ENCODE measurements at places on chromosomes 7 and 10.

GRCh38 chr7:131467788-131468187 is 88.6 kb downstream of the PODXL start:
- no peak for DNase-seq

DNA sequence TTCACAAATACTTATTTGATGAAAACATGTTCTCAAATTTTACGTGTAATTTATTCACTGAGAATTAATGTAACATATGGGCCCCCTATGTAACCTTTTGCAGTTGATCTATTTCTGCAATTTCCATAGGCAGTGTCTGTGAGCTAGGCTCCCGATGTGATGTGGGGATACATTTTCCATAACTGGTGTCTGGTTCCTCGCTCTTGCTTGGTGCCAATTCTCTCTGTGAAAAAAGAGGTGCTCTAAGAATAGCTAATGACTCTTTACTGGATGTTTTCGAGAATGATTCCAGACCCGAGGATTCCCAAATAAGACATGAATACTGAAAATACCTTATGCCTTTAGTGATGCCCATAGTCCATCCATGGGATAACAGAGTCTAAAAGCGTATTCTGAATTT is 286.7 kb upstream of the FZD8 start:
- no peak for DNase-seq

- peak; percentile 88 for DNase-seq
Observed at GRCh38 chr7:94060752-94061151, 56.6 kb upstream of the BET1 start.

DNA sequence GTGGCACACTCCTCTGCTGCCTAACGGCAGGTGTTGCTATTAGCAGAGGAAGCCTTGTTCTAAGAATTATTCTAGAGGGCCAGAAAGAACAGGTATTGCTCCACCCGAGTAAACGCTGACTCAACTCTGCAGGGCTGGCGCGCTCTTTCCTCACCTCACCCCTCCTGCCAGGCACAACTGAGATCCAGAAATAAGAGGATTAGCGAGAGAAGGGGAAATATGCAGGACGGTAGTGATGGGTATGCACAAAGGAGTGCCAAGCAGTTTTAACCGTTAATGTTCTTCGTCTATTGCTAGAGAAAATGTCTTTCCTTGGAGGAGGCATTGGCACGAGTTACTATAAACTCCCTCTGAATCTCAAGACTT is 369 bp upstream of the SCIN start:
- DNase-seq: peak; percentile 17

- DNase-seq: peak; percentile 28
Observed at GRCh38 chr7:27097686-27098577, 2.1 kb upstream of the HOXA1 start.

- DNase-seq: no peak
Observed at GRCh38 chr7:88866265-88866863, 70.8 kb upstream of the TEX47 start.

- DNase-seq: peak; percentile 46
Observed at GRCh38 chr7:24936121-24936824, 43.7 kb downstream of the OSBPL3 start.

DNA sequence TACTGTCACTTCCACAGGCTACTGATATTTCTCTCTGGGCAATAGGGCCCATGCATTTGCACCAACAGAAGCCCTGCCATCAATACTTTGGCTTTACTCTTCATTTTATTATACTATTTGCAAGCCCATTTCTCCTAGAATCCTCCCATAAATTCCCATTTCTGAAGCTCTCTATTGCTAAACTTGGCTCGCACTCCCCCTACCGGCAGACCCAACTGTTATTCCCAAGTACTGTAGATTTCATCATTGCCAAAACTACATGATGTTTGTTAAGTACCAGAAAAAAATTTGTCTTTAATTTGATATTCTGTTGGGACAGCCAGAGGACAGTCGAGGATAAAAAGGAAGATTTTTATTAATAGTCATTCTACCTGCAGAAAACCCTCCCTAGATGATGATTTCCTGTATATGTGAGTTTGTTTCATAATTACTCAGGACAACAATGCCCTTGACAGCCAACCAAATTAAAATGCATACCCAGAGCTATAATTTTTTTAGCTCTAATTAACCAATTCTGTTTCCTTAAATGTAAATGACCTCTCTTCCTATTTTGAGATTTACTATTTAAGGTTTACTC is 298.6 kb downstream of the REEP3 start:
- peak; percentile 68 for DNase-seq

DNA sequence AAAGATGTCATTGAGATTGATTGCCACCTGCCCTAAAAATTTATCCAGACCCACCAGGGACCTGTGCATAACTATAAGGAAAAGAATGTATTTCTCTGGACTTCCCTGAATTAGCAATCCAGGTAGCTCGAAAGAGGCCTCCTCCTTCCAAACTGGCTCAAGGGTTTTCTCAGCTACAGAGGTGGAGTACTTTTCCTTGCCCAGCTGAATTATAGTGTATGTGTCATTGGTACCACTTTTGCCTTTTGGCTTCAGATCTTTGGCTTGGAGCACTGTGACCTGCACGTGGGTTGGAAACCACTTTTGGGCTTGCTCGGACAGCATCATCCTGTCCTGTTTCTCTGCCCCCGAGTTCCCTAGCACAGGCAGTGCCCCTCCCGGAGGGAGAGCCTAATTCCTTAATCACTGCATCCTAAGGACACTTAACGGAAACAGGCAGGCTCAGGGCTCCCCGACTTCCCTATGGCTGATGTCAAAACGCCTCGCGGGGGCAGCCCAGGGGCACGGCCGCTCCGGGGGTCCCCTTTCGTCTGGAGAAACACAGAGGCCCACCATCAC is 825 bp downstream of the RAB11FIP2 start:
- peak; percentile 56 for DNase-seq

GRCh38 chr7:867406-868188 is 8.8 kb upstream of the GET4 start:
- DNase-seq: no peak

GRCh38 chr7:156494960-156495359 is 145.6 kb upstream of the RNF32 start:
- DNase-seq: no peak

DNA sequence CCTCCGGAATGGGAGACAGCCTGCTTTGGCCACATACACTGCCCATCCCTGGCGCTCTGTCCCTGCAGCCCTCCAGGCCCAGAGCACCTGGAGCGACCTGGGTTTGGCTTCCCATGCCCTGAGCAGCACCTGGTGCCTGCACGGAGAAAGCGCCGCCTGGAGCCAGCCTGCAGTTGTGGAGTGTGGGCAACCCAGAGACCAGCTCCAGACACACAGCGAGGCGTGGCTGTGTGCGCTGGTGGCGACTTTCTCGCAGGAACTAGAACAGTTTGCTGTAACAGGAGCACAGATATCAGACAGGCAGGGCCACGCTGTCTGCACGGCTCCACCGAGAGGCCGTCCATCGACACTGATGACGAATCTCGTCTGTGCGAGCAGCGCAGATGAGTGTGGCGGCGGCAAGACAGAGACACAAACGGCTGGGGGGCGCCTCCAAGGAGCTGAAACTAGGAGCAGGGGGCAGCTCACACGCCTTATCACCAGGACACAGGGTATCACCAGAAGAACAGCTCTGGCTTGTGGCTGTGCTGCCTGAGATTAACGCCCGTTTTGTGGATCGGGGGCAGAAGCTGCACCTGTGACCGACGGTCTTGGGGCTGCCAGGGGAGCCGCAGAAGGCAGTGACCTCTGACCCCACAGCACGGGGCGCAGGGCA is 275.3 kb downstream of the DNAJB6 start:
- no peak for DNase-seq

- no peak for DNase-seq
Observed at GRCh38 chr7:77409005-77409738, 7.0 kb downstream of the GSAP start.

- DNase-seq: no peak
Observed at GRCh38 chr10:62620491-62620890, 184.0 kb upstream of the ADO start.

GRCh38 chr7:114647518-114647917 is 232.9 kb downstream of the FOXP2 start:
- no peak for DNase-seq

DNA sequence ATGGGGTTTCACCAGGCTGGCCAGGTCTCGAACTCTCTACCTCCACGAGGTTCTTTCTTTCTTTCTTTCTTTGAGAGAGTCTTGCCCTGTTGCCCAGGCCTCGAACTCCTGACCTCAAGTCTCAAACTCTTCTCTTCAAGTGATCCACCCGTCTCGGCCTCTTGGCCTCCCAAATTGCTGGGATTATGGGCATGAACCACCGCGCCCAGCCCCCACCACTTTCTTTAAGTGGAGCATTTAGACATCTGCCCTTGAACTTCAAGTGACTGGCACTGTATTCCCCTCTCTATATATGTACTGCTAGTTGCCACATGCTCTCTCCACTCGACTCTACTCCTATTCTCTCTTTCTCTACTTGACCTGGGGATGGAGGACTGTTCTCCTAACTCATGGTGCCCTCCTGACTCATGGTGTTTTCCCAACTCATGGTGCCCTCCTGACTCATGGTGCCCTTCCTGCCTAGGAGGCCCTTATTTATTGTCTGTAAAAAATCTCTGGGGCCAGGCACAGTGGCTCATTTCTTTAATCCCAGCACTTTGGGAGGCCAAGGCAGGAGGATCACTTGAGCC is 19.3 kb upstream of the ACHE start:
- no peak for DNase-seq

GRCh38 chr7:46695051-46695708 is 774.1 kb upstream of the IGFBP3 start:
- DNase-seq: no peak

- DNase-seq: no peak
Observed at GRCh38 chr10:29240986-29241660, 47.7 kb upstream of the LYZL1 start.

- no peak for DNase-seq
Observed at GRCh38 chr10:21649454-21649872, 115.4 kb downstream of the MLLT10 start.

GRCh38 chr10:3831608-3832007 is 46.6 kb upstream of the KLF6 start:
- DNase-seq: no peak

DNA sequence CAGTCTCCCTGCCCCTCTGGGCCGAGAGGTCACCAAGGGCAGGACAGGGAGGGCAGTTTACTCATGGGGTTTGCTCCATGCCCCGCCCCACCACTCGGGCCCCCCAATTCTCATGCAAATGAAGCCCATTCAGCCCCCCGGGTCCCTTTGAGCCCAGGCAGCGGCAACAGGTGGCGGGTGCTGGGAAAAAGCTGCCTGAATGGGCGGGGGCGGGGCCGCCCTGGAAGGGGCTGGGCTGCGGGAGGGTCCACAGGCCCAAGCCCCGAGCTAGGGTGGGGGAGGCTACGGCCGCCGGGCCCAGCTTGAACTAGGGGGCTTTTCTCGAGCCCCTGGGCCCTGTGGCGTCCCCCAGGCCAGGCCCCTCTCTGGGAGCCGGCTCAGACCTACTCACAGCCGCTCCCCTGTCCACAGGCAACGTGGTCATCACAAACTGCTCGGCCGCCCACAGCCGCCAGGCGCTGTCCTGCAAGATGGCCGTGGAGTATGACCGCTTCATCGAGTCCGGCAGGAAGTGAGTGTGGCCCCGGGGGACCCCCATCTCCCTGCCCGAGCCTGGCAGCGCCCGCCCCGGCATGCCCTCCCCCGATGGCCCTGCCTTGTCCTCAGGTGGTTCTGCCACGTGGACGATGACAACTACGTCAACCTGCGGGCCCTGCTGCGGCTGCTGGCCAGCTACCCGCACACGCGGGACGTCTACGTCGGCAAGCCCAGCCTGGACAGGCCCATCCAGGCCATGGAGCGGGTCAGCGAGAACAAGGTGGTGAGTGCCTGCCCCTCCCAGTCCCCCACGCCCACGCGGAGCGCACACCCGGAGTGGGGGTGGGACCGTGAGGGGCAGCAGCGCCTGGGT is 5.5 kb downstream of the LFNG start:
- no peak for DNase-seq

GRCh38 chr10:5478694-5479305 is 20.6 kb downstream of the CALML5 start:
- no peak for DNase-seq

DNA sequence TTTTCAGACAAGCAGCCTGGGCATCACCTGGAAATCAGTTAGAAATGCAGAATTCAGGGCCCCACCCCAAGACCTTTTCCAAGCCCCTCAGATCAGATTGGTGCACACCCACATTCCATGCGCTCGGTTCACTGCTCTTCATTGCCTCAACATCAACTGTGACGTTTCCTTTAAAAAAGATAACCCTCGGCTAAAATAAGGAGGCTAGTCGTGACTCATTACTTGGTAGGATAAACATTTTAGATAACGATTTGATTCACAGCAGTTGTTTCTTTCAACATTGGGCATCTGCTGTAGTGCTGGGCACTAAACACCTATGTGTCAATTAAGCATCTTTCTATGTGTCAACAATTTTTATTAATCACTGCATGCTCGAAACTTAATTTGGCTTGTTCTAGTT is 191.1 kb upstream of the LRGUK start:
- peak; percentile 69 for DNase-seq

DNA sequence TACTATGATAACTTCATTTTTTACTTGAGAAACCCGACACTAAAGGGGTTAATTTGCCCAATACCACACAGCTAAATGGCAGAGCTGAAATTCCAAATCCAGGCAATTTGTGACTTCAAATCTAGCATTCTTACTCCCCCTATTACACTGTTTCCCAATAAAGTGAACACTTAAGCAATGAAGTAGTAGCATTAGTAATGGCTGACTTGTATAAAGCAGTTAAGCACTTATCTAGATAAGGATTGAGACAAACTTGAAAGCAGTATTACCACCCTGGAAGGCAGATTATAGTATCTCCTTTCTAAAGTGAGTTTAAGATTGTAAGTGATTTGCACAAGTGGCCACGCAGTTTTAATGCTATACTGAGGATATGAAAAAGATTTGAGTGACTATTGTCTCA is 39.3 kb downstream of the WASL start:
- peak; percentile 61 for DNase-seq

GRCh38 chr10:71789871-71790270 is 16.6 kb upstream of the VSIR start:
- DNase-seq: no peak

- peak; percentile 78 for DNase-seq
Observed at GRCh38 chr10:75211007-75211691, 553 bp downstream of the VDAC2 start.

DNA sequence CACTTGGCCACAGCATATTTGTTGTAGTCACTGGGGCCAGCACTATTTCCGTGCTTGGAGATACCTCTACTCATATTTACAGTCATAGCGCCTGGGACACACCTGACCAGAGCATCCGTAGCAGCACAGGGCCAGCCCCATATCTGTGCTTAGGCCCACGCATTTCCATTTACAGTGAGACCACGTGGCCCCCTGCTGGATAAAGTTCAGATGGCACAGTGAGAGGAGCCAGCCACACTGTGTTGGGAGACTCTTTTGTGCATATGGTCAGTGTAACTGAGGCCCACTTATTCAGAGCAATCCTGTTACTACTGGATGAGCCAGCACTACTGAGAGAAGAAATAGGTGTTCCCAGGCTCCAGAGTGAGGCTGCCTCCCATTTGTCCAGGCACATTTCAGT is 455.3 kb downstream of the REEP3 start:
- DNase-seq: peak; percentile 9

- no peak for DNase-seq
Observed at GRCh38 chr7:38934051-38934450, 25.1 kb upstream of the VPS41 start.

Data from mesenchymal stem cell (in vitro differentiated cells and primary cell).